ENCODE measurements at places on chromosomes 7 and 10.

GRCh38 chr10:15428681-15429080, 57.6 kb upstream of the FAM171A1 start:
- DNase-seq: no peak

- DNase-seq: no peak
Observed at GRCh38 chr10:89224739-89225443, 17.8 kb upstream of the CH25H start.

DNA sequence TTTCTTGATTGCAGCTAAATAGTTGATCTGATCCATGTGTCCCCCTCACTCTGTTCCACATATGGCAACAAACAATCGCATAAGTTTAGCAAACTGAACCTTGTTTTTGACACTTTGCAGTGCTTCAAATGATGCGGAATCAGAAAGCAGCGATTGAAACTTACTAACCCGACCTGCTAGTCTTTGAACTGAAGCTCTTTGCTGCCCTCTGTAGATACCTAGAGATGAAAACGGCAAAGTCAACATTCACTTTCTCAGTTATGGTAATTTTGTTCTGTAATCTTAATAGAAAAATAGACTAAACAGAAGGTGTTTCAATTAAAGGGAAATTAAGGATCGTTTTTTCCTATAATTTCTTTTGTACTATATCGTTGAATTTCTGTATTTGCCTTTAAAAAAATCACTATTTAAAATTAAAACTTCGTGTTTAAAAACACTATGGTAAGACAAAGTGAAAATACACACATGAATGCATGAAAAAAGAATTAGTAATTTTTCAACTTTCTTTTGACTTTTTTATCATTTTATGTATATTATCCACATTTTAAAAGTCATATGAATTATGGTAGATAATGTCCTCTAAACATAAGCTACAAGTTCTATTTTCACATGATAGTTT, 276.5 kb downstream of the MAGI2 start:
- peak; percentile 64 for DNase-seq

DNA sequence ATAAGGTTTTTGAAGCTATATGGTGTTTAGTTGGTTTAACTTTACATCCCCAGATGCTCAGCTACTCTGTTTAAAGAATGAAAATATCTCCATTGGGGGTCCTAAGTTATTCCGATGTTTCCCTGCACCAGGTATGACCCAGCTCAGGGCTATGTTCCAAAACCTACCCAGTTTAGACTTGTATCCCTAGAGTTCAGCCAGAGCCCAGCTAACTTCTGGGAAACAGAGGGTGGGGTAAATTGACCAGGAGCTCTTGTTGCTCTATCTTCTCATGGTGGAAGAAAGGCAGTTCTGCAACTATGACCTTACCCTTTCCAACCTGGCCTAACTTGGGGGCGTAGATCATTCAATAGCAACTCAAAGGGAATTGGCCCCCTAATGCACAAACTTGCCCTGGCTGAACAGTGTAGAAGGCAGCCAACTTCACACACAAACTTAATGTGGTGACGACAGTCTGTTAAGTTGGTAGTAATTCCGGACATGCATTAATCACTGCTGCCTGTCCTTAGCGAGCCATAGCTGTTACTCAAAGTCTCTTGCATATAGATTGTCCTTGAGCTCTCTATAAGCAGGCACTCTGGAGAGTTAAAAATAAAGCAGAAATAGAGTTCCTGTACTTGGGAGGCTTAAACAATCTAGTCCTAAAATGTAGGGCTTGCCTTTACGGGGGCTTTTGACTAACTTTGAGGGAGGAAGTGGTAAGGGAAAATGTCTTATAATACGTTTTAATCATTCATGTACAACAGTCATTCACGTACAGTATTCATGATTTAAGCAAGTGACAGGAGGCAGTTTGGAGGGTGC, 5.3 kb upstream of the ZNRF2 start:
- no peak for DNase-seq

DNA sequence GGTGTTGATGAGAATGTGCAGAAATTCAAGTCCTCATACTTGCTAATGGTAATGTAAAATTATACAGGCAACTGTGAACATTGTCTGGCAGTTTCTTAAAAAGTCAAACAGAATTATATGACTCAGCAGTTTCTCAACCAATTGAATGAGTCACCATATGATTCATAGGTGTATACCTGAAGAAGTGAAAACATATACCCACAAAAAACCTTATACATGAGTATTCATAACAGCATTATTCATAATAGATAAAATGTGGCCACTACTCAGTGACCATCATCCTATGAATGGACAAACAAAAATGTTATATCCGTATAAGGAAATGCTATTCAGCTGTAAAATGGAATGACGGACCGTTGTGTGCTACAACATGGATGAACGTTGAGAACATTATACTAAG, 253.5 kb downstream of the MALRD1 start:
- DNase-seq: peak; percentile 84

DNA sequence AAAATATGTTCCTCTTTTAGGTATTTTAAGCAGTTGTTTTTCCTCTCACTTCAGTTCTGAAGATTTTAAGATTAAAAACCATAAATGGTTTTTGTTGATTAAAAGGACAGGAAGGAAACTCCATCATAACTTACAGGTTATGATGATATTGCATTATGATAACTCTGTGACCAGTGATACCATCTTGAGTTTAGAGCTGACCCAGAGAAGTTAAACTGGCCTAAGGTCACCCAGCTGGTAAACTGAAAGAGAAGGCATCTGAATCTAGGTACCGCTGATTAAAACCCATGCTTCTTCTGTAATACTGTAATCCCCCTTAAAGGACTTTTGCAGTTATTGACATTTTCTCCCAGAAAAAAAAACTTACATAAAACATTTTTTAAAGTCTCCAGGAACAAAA, 29.6 kb downstream of the LOXL4 start:
- DNase-seq: no peak

- peak; percentile 20 for DNase-seq
Observed at GRCh38 chr10:5165738-5166137, 19.2 kb downstream of the AKR1C8 start.

GRCh38 chr7:45267262-45267661, 109.7 kb downstream of the RAMP3 start:
- peak; percentile 14 for DNase-seq

DNA sequence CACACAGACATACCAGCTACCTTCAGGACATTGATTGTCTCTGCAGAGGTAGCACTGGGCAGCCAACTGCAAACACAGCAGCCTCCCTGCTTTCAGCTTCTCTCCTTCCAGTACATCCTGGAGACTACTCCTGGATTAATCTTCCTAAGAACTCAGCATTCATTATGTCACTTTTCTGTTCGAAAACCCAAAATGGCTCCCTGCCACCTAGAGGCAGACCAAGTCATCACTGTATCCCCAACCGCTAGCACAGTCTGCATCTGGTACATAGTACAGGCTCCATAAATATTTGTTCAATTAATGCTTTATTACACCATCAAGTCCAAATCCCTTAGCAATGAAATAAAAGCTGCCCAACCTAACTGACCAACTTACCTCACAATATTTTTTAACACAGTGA, 5.0 kb upstream of the SEC31B start:
- DNase-seq: no peak

DNA sequence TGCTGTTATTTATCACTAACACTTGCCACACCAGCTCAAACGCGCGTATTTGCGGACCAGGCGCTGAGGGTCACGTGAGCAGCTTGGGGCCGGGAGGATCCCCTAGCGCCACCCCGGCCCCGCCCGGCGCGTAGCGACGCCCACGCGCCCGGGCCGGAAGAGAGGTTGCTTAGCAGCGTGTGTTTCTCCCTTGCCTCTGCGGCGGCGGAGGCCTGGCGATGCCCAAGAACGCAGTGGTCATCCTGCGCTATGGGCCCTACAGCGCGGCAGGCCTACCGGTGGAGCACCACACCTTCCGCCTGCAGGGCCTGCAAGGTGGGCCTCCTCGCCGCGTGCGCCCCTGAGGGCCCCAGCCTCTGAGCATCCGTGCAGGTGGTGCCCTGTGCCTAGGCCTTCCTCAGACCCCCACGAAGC, at the start of gene C10orf53:
TSS of gene C10orf53 (plus strand) at position 172 of the 414 bp plus-strand sequence. CDS start at position 219, 47 bp downstream.
- DNase-seq: peak; percentile 62

DNA sequence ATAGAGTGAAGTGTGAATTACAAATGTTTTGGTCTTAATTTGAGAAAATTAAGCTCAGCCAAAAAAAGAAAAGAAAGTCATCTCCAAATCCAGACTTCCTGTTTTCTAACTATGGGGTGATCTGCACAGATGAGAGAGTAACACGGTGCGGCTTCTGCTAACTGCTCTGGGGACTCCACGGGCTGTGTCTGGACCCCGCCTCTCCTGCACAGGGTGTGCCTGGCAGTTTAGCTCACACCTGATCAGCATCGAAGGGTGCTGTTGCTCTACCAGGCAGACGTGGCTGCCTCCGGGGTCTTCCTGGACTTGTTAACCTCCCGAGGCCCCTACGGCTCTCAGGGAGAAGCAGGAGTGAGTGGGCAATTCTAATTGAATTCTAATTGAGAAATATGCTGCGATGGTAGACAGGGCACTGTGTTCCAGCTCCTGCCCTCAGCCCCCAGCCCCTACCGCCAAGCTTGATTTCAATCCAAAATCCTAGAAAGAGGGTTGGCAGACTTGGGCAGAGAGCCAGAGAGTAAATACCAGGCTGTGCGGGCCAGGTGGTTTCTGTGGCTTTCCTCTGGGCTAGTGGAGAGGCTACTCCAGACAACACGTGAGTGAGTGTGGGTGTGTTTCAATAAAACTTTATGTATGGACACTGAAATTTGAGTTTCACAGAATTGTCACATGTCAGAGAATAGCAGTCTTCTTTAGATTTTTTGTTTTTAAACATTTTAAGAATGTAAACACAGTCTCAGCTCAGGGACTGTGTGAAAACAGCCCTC, 13.4 kb downstream of the SHH start:
- DNase-seq: no peak

- peak; percentile 64 for DNase-seq
Observed at GRCh38 chr7:26153823-26154783, 2.1 kb downstream of the NFE2L3 start.

DNA sequence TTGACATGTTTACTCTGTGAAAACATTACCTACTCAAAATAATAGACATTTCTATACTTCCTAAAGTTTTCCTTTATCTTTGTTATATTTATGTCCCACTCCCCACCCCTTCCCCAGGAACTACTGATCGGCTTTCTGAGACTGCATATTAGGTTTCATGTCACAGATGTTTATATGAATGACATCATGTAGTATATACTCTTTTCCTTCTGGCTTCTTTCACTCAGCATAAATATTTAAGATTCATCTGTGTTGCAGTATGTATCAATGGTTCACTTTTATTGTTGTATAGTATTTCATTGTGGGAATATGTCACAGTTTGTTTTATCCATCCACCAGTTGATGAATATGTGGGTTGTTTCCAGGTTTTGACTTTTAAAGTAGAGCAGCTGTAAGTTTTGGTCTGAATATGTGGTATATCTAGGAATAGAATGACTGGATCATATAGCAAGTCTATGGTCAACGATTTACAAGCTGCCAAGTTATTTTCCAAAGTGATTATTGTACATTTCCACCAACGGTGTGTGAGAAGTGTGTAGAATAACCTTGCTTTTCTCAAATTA, 73.8 kb upstream of the CAV2 start:
- no peak for DNase-seq

- DNase-seq: peak; percentile 49
Observed at GRCh38 chr10:1737222-1738061, at the start of gene ADARB2. Gene ADARB2, minus strand, starts transcription at chr10:1737525.

GRCh38 chr7:138943061-138943460, 38.1 kb downstream of the KIAA1549 start:
- DNase-seq: no peak

GRCh38 chr7:121398246-121398645, 2.1 kb upstream of the FAM3C start:
- no peak for DNase-seq

DNA sequence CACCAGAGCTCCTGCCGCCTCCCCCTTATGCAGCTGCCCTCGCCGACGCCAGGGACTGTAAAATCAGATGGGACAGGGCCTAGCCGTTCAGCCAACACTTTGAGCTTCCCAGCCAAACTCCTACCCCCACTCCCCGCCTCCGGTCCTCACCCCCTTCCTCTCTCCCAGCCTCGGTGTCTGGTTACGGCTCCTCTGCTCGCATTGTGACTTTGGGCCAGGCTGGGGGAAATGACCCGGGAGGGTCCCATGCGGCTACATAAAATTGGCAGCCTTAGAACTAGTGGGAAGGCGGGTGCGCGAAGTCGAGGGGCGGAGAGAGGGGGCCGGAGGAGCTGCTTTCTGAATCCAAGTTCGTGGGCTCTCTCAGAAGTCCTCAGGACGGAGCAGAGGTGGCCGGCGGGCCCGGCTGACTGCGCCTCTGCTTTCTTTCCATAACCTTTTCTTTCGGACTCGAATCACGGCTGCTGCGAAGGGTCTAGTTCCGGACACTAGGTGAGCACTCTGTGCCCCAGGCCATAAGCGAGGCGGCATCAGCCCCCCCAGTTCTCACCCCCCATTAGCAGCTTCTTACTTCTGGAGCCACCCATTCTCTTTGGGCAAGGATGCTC, at the start of gene KAZALD1:
TSS of gene KAZALD1 (plus strand) at position 366 of the 608 bp plus-strand sequence. CDS start 604 bp downstream, outside the sequence.
- no peak for DNase-seq

GRCh38 chr7:143252006-143252405, 11.2 kb upstream of the GSTK1 start:
- DNase-seq: no peak

- peak; percentile 74 for DNase-seq
Observed at GRCh38 chr10:114634609-114634979, 23.5 kb downstream of the ABLIM1 start.
